ENCODE measurements at places on chromosomes 2 and 18. TPM values are rescaled to one million over a fixed set of nuclear protein-coding genes. Genes with fewer than 3 reads are reported as not detected.

Gene IL1RL1
- total RNA-seq: 69.6 TPM

Gene IGFBP5
- 145 TPM for total RNA-seq

Gene POU3F3
- total RNA-seq: not detected

Gene DES
- total RNA-seq: 64.5 TPM

Gene MBOAT2
- total RNA-seq: 36.5 TPM

Gene HJURP
- 1.5 TPM for total RNA-seq

Data from lower lobe of right lung (tissue), 2 donors.